ENCODE measurements at places on chromosomes 12 and 14.
A peak's percentile ranks its signal among the peaks of the same experiment; 100 is the strongest.

DNA sequence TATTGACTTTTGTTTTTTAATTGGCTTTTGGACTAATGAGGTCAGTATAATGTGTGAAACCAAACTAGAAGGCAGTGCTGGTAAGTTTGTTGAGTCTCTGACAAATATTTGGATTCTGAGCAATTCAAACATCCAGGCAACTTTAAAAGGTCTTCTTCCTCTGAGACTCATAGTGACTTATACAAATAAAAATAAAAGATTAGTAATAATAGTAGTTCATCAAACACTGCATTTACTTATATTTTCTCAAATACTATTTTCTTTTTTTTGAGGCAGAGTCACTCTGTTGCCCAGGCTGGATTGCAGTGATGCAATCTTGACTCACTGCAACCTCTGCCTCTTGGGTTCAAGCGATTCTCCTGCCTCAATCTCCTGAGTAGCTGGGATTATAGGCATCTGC is 337.9 kb downstream of the DAD1 start:
- DNase-seq: no peak
- H3K36me3 ChIP-seq: no peaks in the 10 kb centered on the region
- H3K4me1 ChIP-seq: no peaks in the 10 kb centered on the region

DNA sequence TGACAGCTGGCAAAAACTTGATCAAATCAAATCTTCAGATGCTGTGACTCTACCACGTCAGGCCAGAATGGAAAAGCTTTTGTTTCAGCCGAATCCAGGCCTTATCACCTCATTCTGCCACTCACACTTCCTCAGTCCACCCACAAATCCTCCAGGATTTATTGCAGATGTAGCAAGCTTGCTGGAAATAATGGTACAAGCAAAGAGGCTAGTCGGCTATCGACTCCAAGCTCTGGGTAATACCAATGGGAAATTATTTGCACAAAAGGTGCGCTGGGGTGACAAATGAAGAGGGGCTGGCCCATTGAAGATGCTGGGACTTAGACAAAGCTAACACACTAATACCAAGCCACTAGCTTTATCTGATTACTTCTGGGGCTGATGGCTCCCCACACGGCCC is 250.5 kb downstream of the ASCL1 start:
- no peak overlapping the region for H3K4me3 ChIP-seq
- DNase-seq: no peak
- H3K27me3 ChIP-seq: peaks cover 4% of the 10 kb centered on the region
- no peaks in the 10 kb centered on the region for H3K4me1 ChIP-seq
- H3K27ac ChIP-seq: no peak overlapping the region

DNA sequence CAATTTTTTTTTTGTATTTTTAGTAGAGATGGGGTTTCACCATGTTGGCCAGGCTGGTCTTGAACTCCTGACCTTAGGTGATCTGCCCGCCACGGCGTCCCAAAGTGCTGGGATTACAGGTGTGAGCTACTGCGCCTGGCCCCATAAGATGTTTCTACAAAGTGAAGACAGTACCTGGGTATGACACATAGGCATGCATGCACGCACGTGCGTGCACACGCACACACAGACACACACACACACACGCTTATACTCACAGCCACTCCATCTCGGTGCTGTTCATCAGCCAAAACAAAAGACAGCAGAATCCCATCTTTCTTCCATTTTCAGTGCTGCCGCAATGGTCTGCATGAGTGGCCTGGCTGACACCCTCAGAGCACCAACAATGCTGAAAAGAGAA is 63.9 kb downstream of the VCPKMT start:
- DNase-seq: no peak
- no peaks in the 10 kb centered on the region for H3K27me3 ChIP-seq
- H3K4me1 ChIP-seq: no peaks in the 10 kb centered on the region

DNA sequence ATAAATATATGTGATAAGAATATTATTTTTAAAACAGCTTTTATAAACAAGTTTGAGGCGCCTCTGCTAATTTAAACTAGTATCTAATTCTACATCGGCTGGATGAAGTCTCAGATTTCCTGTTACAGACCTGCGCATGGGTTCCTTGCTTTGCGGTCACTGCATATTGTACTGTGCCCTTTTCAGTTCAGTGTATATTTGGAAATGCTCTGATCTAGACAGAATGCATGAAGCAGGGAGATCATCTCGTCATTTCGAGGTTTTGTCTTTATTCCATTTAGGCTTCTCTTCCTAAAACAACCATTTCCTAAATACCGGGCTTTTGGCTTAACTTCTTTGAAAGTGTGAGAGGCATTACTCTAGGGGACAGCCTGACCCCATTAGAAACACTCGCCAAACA is 25.6 kb downstream of the CRACR2A start:
- DNase-seq: no peak
- 0 out of 2 replicates have a peak overlapping the region, but pooled peaks have one; percentile 42 for H3K4me3 ChIP-seq
- H3K27me3 ChIP-seq: no peaks in the 10 kb centered on the region
- peaks cover 40% of the 10 kb centered on the region for H3K4me1 ChIP-seq
- H3K27ac ChIP-seq: peak overlapping the region; percentile 89
- peaks cover 43% of the 10 kb centered on the region for H3K36me3 ChIP-seq

DNA sequence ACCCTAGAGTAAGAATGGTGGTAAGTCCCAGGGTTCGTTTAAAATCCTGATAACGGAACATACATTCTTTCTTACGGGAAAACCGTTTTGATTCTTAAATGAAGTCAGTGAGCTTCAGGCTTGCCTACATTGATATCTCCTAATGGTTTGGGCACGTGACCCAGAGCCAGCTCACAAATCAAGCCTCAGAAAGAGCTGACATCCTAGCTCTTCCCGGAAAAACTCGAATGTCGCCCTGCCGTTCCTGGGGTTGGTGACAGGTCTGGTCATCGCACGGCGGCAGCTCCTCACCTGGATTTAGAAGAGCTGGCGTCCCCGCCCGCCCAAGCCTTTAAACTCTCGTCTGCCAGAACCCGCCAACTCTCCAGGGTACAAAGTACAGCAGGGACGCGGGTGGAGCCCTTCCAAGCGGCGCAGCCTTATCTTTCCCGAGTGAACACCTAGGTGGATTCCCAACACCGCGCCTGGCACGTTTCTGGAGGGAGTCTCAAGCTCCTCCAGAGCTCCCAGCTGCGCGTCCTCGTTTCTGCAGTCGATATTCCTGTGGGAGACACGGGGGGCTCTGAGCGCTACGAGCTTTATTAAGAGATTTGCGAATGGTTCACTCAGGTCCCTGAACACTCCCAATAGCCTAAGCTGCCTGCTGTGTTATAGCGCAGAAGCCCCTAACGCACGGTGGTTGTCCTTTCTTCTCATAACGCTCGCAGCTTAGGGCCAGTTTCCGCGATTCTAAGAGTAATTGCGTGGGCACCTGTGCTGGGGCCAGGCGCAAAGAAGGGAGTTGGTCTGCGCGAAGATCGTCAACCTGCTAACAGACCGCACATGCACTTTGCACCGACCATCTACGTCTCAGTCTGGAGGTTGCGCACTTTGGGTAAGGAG is at the start of gene SSTR1:
TSS of gene SSTR1 (plus strand) at position 169 of the 882 bp plus-strand sequence. CDS start 1,486 bp downstream, outside the sequence.
- DNase-seq: no peak
- H3K36me3 ChIP-seq: no peaks in the 10 kb centered on the region
- no peaks in the 10 kb centered on the region for H3K27me3 ChIP-seq
- H3K4me1 ChIP-seq: no peaks in the 10 kb centered on the region
- H3K4me3 ChIP-seq: no peak within 1 kb of the TSS

GRCh38 chr14:58151133-58152013 is 640 bp downstream of the ARMH4 start:
- DNase-seq: no peak
- H3K36me3 ChIP-seq: no peaks in the 10 kb centered on the region
- peak overlapping the region; percentile 58 for H3K4me3 ChIP-seq
- H3K27ac ChIP-seq: no peak overlapping the region

GRCh38 chr14:61877035-61877390 is 114.8 kb downstream of the SNAPC1 start:
- no peak overlapping the region for H3K27ac ChIP-seq
- H3K4me3 ChIP-seq: no peak overlapping the region
- no peak for DNase-seq
- H3K4me1 ChIP-seq: no peaks in the 10 kb centered on the region
- no peaks in the 10 kb centered on the region for H3K36me3 ChIP-seq

DNA sequence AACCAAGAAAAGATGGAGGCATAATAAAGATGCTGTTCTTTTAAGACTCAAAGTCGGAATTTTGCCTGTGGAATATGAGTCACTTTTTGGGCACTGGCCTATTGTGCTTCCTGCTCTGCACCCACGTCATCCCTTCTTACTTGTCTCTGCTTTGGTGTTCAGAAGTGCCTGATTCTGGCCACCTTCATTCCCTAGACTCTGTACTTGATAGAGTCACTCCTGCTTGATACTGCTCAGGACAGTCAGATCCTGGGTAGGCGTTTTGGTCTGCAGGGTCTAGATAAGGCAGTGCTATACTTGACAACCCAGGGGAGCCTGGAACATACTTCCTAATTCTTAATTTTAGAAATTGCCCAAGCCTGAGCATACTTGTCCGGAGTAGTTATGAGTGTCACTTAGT is 1.9 kb downstream of the LRRK2 start:
- H3K27ac ChIP-seq: no peak overlapping the region
- no peaks in the 10 kb centered on the region for H3K4me1 ChIP-seq
- DNase-seq: no peak

- H3K27me3 ChIP-seq: no peaks in the 10 kb centered on the region
- H3K36me3 ChIP-seq: peaks cover 14% of the 10 kb centered on the region
- no peak overlapping the region for H3K27ac ChIP-seq
- H3K4me1 ChIP-seq: peaks cover 44% of the 10 kb centered on the region
- no peak for DNase-seq
Measured at GRCh38 chr14:73888460-73888725, 1.7 kb downstream of the ZNF410 start.

- H3K27me3 ChIP-seq: no peaks in the 10 kb centered on the region
- peaks cover 41% of the 10 kb centered on the region for H3K36me3 ChIP-seq
- H3K27ac ChIP-seq: peak overlapping the region; percentile 98
Measured at GRCh38 chr14:58428118-58428683, 682 bp downstream of the KIAA0586 start.

GRCh38 chr12:10113075-10113474 is 14.3 kb upstream of the CLEC1A start:
- no peak overlapping the region for H3K4me3 ChIP-seq
- H3K27me3 ChIP-seq: peaks cover 3% of the 10 kb centered on the region
- DNase-seq: no peak
- H3K4me1 ChIP-seq: no peaks in the 10 kb centered on the region

DNA sequence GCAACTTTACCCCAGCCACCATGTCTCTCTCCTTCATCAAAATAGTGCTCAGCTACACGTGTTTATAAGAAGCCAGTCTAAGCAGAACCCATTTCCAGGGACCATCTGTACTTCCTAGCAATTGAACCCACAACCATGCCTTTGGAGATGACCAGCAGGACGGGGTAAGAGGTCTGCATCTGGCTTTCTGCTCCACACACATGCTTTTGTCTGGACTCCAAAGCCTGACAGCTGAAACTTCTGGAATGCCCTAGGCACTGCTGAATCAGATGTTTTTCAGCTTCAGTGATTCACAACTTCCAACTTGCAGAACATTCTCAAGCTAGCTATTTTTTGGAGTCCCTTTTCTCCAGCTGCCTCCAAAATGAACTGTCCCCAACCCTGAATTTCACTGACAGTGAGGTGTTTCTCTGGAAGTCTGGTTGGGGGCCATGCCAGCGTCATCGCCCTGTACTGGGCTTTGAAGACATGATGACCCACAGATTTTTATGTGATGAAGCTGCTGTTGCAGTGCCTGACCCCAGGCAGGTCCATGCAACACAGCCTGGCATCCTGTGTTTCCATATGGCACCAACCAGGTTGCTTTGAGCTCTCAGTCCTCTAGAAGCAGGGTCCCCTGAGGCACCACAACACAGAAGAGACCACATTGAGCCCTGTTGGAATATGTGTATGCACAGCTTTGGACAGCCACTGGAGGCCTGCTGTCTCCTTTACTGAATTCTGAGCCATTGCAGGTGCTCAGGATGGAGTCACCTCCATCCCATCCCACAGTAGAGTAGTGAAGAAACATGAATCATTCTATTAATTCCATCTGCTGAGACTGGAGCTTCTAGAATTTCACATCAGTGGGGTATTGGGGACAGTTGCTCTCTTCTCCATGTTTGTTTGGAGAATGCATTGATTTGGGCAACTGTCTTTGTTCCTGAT is 80.2 kb downstream of the NUAK1 start:
- H3K4me1 ChIP-seq: no peaks in the 10 kb centered on the region
- no peak for DNase-seq
- H3K4me3 ChIP-seq: no peak overlapping the region
- no peak overlapping the region for H3K27ac ChIP-seq

DNA sequence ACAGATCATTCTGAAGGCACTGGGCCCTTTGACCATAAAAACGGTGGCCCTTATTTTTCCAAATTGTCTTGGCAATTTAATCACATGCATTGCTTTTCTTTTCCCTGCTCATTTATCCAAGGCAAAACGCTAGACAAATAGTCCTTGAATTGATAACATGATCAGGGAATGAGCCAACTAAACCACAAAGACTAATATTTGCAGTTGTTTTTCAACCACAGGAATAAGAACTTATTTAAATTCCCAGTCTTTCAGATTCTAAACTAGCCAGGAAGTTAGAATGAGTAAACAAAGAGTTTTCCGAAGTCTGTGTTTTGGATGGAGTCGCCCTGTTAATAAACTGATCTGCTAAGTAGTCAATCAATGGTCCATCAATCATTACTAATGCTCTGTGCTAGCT is 14.9 kb downstream of the TBX5 start:
- H3K27me3 ChIP-seq: peaks cover 18% of the 10 kb centered on the region
- no peaks in the 10 kb centered on the region for H3K4me1 ChIP-seq
- DNase-seq: no peak
- H3K4me3 ChIP-seq: no peak overlapping the region
- H3K27ac ChIP-seq: no peak overlapping the region
- H3K36me3 ChIP-seq: no peaks in the 10 kb centered on the region

DNA sequence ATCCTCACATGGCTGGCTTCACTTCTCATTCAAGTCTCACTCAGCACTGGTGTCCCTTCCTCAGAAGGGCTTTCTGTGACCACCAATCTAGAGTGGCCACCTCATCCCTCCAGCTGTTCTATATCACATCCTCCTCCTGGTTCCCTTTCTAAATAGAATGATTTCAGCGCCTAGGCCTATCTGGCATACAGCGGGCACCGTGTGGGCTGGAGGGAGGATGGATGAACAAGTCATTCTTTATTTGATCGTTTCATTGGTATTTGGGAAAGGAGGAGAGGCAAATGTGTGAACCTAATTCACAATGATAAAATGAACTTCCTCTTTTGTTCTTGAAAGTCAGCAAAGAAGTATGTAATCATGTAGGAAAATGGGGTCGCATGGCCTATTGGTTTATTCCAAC is 394.2 kb downstream of the DPF3 start:
- no peak for DNase-seq
- no peaks in the 10 kb centered on the region for H3K4me1 ChIP-seq
- H3K36me3 ChIP-seq: no peaks in the 10 kb centered on the region
- no peak overlapping the region for H3K27ac ChIP-seq

DNA sequence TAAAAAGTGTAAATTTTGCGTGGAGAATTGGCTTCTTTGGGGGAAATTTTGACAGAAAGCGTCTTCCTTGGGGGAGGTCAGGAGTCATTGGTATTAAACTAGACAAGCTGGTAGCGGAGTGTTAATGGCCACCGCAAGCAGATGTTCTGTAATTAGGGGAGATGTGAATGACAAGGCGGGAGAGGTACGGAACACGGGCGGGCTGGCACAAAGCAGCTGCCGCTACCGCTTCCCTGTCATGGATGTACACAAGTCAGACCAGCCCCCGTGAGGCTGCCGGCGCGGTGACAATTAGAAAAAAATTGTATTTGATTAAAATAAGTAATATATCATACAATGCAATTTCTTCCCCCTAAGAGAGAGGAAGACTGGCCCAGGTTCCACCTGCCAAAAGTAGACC is 501.6 kb downstream of the VRK1 start:
- H3K4me3 ChIP-seq: no peak overlapping the region
- H3K36me3 ChIP-seq: no peaks in the 10 kb centered on the region
- H3K4me1 ChIP-seq: no peaks in the 10 kb centered on the region

GRCh38 chr14:102690509-102691286 is 86.6 kb upstream of the TRAF3 start:
- H3K4me1 ChIP-seq: peaks cover 4% of the 10 kb centered on the region
- H3K27me3 ChIP-seq: no peaks in the 10 kb centered on the region
- no peaks in the 10 kb centered on the region for H3K36me3 ChIP-seq
- no peak for DNase-seq

Data from DND-41 (cell line).